ENCODE measurements at places on chromosomes 7 and 10. TPM values are rescaled to one million over a fixed set of nuclear protein-coding genes. Genes with fewer than 3 reads are reported as not detected.
A peak's percentile ranks its signal among the peaks of the same experiment; 100 is the strongest.

ADIRF gene
- total RNA-seq, result 14.8 TPM

GCK gene
- 0.36 TPM for total RNA-seq

SLC29A4 gene
- total RNA-seq, result 38.9 TPM

KCNH2 gene
- total RNA-seq, result 1.8 TPM

CTNNA3 gene
- total RNA-seq, result 0.85 TPM

DNA sequence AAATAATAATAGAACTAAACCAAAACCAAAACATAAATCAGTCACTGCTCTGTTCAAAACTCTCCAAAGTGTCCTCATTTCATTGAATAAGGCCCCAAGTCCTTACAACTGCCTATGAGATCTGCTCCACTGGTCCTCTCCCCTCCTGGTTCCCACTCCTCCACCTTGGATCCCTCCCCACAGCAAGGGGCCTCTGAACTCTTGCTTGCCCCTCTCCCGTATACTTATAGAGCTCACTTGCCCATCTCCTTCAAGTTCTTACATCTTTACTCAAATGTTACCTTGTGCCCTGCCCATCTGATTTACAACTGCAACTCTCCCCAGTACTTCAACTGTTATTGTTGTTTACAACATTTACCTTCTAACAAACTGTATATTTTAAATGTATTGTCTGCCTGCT, 819 bp downstream of the POLD2 start:
- DNase-seq, result no peak

DNA sequence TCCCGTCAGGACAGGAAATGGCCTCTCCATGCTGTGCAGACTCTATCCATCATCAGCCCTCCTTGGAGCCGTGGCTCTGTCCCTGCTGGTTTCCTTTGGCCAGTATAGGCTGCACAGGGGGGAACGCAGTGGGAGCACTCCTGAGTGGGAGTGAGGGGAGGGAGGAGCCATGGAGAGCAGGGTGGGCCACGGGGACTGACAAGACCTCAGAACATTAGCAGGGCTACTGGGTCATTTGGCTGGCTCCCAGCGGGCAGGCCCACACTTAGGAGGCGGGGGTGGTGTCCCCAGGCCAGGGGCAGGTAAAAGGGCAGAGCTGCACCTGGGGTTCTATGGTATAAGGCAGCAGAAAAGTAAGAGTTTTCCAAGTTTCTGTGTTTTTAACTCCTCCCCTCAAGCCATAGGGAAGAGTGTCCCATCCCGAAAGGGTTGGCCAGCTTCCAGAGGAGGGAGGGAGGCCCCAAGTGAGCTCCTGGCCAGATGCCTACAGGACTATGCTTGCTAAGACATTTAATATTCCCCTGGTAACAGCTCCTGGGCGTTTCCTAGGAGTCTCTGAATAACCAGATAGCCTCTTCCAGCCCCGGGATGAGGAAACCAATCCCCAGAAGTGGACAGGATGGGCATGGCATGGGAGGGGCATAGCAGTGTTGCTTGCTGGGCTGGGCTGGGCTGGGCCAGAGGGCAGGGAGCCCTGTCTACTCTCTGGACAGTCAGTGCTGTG, 5.5 kb upstream of the OPN4 start:
- DNase-seq, result no peak

DNA sequence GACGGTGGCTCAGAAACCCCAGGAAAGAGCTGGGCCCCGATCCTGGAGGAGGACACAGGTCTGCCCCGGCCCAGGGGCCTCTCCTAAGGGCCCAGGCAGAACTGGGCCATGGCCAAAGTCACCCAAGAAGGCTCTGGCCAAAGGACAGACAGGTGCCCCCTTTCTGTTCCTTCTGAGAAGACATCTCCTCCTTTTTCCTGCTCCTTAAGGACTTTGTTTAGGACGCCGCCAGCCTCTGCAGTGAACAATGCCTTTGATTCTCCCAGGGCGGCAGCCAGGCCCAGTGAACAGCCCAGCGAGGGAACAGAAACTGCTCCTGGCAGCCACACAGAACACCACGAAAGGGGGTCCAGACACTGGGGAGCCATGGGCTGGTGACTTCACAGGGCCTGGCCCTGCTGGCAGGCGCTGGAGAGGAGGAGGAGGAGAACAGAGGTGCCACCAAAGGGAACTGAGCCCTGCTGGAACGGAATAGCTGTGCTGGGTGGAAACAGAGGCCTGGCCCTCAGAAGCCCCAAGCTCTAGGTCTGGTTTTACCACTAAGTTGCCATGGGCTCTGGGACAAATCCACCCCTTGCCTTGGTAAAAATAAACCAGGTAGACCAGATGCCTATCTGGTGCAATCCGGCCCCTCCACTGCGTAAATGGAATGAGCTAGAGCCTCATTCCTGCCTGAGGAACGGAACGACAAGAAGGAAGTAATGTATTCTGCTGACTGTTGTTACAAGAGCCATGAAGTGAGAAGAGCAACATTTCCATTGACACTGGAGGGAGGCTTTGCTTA, 163.3 kb upstream of the RHEB start:
- DNase-seq, result no peak

- DNase-seq, result no peak
Observed at GRCh38 chr10:88239212-88239611, 343.9 kb downstream of the RNLS start.

DNA sequence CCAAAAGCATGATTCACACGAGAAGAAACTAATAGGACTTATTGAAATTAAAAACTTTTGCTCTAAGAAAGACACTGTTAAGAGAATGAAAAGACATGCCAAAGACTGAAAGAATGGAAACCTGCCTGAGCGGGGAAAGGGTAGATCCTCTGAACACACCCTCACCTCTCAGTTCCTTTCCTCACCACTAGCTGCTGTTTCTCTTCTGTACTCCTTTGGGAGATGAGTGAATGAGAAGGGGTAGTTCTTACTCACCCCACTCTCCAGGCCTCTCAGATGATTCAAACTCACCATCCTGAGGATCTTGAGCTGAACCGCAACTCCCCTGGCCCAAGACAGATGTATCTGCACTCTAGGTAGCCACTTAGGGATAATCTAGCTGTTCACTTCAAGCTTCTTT, 41.9 kb downstream of the IQUB start:
- DNase-seq, result no peak

DNA sequence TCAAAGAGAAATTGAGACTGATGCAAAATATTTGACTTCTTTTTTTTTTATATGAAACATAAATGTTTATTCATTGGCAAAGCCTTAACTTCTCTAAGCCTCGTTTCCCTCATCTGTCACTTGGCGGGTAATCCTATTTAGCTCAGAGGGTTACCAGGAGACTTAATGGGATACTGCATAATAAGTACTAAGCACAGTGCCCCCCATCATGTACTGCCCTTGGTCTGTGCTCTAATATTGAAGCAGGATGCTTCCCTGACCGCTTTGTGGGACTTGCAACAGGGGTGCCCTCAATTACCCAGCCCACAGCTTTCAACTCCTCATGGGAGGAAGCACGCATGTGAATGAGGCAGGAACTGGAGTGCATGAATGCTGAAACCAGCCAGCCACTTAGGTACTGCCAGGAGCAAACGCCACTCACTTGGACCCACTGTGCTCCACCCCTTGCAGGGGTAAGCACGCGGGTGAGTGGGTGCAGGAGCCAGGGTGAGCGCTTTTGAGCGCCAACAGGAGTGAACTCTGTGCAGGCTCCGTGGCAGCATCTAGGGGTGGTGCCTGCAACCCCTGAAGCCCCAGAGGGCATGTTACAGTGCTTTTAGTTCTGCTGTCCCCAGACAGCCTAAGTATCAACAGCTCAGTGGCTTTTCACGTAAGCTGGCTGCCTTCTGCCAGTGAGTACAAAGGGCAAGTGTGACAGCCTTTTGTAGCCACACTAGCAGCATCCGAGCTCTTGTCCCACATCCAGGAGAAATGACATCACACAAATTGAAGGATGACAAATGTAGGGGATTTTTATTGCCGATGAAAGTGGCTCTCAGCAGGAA, 209.8 kb upstream of the C7orf33 start:
- DNase-seq, result no peak

DNA sequence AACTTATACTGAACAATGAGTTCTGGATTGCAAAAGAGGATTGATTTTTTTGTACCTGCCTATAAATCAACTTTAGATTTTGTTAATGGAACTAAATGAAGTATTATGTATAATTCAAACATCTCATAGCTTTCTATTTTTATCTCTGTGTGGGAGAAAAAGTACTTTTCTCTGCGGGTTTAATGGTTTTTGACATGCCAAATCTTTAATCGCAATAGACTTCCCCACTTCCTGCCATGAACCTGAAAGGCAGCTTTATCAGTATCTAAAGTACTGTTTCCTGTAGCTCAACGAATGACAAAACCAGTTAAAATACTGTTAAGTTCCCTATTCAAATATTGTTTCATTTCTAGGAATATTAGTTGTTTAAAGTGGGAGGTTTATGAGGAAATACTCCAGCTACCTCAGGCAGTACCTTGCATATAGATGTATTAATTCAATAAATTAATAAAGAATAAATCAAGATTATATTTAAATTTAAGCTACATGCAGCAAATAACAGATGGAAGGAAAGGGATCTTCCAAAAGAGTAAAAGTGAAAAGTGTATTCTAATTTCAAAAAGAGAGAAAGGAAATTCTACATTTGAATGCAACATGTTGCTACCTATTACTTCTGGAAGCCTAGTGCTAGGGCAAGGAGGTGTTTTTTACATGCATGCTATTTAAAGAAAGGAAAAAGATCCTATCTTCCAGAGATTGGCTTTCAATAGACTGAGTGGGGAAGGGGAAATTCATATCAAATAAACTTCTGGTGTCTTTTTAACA, 75.9 kb downstream of the SVOPL start:
- no peak for DNase-seq

DNA sequence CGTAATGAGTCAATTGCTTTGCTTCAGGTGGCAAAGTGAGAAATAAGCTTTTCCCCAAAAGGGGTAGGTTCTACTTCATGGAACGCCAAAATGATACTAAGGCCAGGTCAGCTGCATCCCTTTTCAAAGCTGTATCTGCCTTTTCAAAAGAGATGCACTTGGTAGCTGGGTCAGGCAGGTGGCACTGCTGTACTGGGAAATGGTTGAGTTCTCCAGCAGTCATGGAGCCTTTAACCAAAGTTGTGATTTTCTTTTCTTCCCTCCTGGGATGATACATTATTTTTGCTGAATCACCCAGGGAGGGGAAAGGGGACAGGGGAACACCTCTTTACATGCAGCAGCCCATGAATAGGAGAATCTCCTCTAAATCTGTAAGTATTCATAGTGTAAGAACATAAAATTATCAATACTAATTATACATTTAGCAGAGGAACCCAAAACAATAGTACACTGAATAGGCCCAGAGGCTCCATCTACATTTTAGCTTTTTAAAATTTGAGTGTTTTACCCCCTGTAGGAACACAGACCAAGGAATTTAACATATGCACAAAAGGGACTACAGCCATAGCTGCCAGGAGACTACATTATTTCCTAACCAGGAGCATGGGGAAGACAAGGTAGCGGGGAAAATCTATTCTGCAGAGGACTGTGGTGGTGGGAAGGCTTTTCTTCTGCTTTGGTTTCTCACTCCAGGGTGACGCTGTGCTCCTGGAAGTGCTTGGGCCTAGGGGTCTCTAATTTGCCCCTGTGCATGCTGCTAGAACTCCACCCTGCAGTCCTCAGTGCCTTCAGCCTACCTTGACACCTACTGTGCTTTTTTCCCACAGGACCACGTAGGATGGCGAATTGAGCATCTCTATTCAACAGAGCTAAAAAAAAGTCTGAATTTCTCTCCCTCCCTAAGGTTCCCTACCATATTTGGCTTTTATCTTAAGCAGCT, 6.4 kb upstream of the GPR22 start:
- DNase-seq, result peak; percentile 42

DNA sequence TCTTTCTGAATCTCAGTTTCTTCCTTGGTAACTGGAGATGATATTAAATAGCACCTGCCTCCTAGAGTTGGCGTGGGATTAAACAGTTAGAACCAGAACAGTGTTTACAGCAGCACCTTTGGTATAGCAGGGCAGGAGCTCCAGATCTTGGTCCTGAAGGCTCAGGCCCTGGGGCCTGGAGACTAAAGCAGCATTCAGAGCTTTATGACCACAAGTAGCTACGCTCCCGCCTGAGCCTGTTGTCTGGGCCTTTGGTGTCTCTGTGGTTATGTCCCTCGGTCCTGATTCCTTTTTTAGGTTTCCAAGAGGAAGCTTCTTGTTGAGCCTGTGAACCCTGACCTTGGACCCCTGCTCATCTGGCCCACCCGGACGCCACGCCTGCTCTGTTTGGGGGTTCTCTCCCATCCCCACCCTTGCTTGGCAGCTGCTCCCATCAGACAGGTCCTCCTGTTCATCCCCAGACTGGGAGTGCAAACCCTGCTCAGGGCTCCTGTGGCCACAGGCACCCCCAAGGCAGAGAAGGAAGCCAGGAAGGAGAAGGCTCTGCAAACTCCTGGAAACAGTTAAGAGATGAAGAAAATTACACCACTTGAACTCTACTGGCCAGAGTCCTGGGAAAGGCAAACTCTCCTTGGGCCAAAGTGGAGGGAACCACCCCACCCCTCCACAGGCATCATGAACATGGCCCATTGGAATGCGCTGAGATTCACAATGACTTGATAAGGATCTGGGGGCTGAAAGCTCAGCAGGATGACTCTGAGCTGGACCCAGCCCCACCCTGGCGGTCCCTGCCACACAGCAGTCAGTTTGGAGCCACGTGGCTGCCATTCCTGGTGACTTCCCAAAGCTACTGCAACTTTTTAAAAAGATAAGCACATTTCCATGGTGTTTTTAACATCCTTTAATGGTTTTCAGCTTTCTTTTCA, 50.1 kb upstream of the TMEM72 start:
- no peak for DNase-seq

GRCh38 chr10:90530521-90530920, 327.3 kb downstream of the HTR7 start:
- no peak for DNase-seq

DNA sequence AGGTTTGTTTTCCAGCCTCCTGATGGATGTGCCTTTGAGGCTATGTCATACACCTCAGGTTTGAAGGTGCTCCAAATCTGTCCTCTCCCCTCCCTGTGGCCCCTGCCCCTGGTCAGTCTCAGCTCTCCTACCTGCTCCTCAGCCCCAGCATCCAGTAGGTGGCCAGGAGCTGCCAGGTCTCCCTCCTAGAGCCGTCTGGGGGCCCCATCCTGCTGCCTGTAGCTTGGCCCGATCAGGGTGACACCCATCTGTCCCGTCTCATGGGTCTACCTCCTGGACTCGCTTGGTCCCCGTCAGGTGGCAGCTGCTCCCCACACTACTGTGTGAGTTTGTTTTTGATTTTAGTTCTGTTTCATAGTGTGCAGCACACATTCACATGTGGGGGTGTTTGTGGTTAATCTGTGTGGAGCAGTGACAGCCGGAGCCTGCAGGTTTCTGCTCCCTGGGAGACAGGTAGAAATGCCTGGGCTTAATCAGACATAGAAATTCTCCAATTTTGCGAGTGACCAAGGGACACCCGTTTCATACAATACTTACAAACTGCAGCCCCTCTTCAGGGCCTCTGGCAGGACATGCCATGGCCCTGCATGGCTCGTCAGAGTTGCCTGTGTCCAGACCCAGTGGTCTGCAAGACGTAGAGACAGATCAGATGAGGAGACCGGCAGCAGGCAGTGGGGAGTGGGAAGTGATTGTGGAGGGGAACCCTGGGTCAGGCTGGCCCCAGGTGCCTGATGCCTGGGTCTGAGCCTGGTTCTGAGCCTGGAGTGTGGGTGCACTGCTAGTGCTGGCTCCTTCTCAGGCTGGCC, 17.1 kb downstream of the ADCY1 start:
- no peak for DNase-seq

- no peak for DNase-seq
Observed at GRCh38 chr7:124276005-124276622, 243.2 kb upstream of the TMEM229A start.

GRCh38 chr7:116592445-116592844, 67.6 kb downstream of the CAV1 start:
- no peak for DNase-seq

- peak; percentile 77 for DNase-seq
Observed at GRCh38 chr10:67602268-67602950, 93.6 kb downstream of the CTNNA3 start.
